T-cell (primary cell): ENCODE measurements at places on chromosomes 6 and 20.

GRCh38 chr20:52963131-52963530, 9.0 kb upstream of the TSHZ2 start:
- no peak for DNase-seq

- DNase-seq: no peak
Observed at GRCh38 chr6:163608204-163608644, 193.7 kb downstream of the QKI start.

GRCh38 chr20:10603378-10603777, 70.4 kb downstream of the JAG1 start:
- no peak for DNase-seq

DNA sequence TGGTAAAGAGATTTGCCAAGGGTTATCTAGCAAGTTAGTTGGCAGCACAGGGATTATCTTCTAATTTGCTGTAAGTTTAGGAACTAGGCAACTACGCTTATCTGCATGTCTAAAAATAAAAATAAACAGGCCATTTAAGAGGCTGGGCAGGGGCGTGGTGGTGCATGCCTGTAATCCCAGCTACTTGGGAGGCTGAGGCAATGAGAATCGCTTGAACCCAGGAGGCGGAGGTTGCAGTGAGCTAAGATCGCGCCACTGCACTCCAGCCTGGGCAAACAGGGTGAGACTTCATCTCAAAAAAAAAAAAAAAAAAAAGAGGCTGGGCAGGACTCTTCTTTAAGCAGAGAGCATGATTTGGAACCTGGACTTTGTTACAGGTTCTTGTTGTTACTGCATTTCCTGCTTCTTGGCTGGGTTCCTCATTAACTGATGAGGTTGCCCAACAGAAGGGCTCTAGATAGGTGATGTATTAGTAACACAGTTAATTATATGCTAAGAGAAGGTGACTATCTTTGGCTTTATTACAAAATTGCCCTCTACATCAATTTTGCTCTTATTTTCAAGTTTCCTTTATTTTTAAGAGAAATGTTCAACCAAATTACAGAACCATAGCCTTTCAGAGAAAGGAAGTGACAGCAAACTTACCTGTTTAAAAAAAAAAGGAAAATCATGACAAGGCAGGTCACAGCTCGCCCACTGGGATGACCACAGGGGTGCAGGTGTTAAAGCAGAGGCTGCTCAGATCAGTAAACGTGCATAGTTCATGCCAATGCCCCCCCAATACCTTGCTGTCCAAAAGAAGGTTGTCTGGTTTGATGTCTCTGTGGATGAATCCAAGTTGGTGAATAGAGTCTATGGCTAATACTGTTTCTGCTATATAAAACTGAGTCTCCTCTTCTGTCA, 32.5 kb downstream of the STK38 start:
- no peak for DNase-seq

- no peak for DNase-seq
Observed at GRCh38 chr20:63895202-63895951, 451 bp downstream of the DNAJC5 start.

- no peak for DNase-seq
Observed at GRCh38 chr6:108120311-108120710, 45.5 kb upstream of the NR2E1 start.

DNA sequence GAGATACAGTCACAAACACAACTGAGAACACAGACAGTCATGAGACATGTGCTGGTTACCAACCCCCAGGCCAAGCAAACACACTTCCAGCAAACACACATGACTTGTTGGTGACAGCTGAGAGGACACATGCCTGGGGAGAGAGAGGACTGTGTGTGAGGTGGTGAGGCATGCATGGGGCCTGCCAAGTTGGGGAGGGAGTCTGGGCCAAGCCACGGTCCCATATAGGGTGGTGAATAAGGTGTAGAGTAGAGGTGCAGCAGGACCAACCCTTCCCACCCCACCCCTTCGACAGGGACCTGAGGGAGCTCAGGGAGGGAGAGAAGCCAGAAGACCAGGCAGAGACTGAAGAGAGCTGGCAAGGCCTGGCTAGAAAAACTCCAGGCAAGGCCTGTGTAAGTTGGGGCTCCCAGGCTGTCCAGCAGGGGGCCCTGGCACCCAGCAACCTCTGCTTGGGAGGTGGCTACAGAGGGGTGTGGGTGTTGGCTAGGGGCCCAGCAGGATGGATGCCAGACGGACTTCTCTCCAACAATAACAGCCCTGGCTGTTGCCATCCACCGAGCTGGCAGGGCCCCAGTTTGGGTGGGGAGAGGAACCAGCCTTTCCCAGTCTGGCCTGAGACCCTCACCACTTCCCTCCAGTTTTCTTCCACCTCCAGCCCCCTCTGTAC, 2.0 kb upstream of the SLC29A1 start:
- peak; percentile 57 for DNase-seq

GRCh38 chr20:46485431-46485830, 27.9 kb downstream of the ZNF334 start:
- no peak for DNase-seq

- no peak for DNase-seq
Observed at GRCh38 chr20:17895641-17896171, 72.9 kb downstream of the SNX5 start.

GRCh38 chr20:36917943-36918342, 33.6 kb downstream of the SAMHD1 start:
- no peak for DNase-seq

- no peak for DNase-seq
Observed at GRCh38 chr6:7203939-7204338, 96.2 kb downstream of the RREB1 start.

DNA sequence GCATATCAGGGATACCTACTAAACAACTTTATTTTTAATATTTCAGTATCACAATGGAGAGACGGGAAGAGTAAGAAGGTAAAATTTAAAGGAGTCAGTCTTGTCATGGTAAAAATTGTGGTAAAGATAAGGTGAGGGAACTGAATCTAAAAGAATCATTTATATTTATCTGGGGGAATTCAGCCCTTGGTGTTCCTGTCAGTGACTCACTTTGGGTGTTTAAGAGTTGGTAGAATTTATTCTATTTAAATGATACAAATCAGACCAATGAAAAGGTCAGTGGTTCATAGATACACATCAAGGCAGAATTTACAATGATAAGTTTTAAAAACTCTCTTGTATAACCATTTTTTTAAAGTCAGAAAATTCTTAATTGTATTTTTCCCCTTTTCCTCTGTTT, 164.4 kb downstream of the CDKAL1 start:
- no peak for DNase-seq

DNA sequence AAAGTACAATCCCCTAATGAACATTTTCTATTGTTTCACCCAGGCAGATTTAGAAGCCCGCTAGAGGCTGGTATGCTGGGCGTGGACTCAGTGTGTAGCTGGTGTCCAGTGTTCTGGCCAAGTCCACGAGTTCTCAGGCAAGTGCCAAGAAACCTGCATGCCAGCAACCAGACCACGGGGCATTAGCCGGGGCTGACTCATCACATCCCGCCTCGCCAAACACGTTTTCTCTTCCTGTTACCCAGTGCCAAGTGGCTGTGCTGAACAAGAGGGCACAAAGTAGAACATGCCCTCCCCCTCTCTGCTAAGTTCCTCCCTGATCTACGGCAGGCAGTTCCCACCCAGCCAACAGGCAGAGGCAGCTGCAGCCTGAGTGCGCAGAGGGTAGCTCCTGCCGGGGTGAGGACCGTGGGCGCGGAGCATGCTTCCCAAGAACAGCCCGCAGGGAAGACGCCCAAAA, 29.6 kb downstream of the RAMACL start:
- no peak for DNase-seq

GRCh38 chr6:13274707-13275434, 53.5 kb downstream of the TBC1D7 start:
- no peak for DNase-seq

- no peak for DNase-seq
Observed at GRCh38 chr6:165732696-165733488, 69.9 kb upstream of the PDE10A start.

DNA sequence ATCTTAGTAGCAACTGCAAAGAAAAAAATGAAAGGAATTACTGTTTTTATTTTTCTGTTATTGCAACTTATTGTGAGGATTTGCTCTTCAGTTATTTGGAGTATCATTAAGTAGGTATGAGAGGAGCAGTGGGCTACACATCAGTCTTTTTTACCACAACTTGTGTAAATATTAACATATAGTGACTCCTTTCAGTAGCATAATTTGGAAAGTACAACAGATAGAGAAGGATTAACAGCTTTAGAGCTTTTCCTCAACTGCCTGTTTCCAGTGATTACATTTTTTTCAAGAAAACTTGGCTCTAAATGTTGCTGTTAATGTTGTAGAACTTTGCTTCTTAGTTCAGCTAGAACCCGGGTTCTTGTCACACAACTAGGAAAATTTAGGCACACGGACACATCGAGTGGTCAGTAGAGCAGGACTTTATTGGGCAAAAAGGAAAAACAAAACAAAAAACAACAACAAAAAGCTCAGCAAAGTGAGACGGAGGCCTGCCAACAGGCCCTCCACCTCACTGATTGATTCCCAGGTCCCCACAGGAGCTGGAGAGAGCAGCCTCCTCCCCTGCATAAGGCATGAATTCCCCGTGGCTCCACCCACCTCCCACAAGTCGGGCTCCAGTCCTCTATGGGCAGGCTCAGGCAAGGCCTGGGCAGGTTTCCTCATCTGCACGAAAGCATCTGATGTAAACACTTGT, 75.1 kb downstream of the ADGRG6 start:
- no peak for DNase-seq

DNA sequence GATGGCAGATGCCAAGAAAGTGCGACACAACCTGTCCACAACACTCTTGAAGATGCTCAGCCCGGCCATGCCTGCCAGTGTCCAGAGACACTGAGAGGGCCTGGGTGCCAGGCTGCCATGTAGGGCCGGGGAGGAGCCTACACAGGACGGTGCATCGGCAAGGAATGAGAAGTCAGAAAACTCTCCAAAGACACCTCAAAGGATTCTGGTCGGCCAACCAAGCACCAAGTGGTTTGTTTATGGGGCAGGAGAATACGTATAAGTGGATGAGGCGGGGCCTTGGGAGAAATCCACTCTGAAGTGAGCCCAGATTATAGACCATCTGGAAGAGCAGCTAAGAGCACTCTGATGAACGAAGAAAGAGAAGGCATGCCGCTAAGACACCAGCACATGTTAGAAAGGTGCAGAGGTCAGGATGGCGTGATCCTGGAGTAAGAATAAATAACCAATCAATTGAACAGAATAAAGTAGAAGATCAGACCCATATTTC, 120.7 kb upstream of the FOXQ1 start:
- DNase-seq: no peak

DNA sequence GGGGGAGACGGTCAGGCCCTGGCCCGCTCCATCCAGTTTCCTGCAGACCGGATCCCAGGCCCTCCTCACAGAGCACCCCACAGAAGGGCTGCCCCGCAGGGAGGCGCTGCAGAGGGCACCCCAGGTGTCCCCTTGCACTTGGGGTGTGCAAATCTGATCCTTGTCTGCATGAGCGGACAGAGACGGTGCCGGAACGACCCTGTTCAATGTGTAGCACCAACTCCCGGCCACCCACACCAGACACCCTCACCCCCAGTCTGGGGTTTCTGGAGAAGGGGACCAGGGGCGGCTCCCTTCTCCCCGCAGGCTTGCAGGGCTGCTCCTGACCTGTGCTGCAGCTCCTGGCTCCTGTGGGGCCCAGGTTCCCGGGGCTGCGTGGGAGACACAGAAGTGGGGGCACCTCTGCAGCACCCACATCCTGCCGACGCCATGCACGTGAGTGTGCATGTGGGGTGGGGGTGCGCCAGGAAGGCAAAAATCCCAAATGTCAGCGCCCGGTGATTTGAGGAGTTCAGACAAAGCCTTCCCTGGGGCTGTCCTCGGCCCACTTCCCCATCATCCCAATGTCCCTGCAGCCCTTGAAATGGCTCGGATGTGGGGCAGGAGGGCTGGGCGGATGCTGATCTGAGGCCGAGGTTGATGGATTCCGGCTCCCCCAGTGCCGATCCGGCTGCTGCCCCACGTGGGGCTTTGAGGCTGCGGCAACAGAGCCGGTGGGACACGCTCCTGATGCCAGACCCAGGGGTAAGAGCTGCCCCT, 85.3 kb upstream of the BHLHE23 start:
- DNase-seq: no peak

DNA sequence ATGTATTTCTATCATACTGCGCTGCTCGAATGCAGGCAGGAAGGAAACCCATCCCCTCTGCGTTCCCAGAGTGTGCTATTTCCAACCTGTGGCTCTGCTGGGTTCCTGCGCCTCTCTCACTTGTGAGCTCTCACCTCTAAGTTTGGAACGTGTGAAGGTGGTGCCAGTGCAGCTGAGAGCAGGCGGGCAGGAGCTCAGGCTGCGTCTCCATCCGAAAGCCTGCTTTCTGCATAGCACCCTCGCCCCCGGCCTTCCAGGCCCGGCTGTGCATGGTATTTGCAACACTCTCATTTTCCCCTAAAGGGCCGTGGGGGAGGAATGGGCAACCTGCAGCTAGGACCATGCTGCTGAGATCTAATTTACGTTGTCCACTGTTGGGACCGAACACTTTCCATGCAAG, 288.0 kb upstream of the TSHZ2 start:
- no peak for DNase-seq

GRCh38 chr6:50586331-50586675, 127.0 kb upstream of the TFAP2D start:
- DNase-seq: no peak

GRCh38 chr6:88369262-88369661, 203.1 kb upstream of the CNR1 start:
- no peak for DNase-seq

- DNase-seq: no peak
Observed at GRCh38 chr6:15561447-15562199, 101.2 kb downstream of the DTNBP1 start.

GRCh38 chr20:32672982-32673851, 524 bp downstream of the C20orf203 start:
- peak; percentile 15 for DNase-seq

GRCh38 chr20:59812286-59813125, 120.9 kb downstream of the SYCP2 start:
- no peak for DNase-seq

GRCh38 chr6:108781419-108782100, 66.7 kb upstream of the ARMC2 start:
- no peak for DNase-seq

DNA sequence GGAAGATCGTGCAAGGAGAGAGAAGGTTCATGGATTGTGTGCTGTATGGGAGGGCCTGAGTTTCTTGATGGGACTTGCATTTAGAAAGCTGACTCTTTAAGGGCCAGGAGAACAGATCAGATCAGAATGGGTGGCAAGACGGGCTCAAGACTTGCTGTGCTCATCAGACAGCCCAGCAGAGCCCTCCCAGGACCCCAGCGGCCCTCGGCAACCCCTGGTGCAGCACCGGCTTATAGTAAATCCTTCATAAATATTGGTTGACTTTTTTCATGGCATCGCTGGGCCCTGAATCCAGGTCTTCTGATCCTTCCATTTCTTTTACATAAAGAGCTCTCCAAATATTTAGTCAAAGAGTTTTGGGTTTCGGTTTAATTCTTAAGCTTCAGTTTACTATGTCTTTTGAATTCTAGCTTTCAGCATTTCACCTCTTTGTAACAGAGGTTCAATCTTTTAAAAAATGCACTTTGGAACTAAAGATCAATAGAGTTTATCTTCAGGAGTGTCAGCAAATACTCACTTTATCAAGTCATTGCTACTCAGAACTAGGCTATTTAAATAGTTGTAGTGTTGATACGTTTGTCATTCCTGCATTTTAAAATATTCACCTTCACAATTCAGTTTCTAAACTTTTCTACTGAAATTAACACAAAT, 205.6 kb downstream of the ZDHHC14 start:
- DNase-seq: no peak
